ENCODE measurements at places on chromosomes 3 and 15.

GRCh38 chr15:96448923-96449322, 118.4 kb downstream of the NR2F2 start:
- DNase-seq, result no peak

DNA sequence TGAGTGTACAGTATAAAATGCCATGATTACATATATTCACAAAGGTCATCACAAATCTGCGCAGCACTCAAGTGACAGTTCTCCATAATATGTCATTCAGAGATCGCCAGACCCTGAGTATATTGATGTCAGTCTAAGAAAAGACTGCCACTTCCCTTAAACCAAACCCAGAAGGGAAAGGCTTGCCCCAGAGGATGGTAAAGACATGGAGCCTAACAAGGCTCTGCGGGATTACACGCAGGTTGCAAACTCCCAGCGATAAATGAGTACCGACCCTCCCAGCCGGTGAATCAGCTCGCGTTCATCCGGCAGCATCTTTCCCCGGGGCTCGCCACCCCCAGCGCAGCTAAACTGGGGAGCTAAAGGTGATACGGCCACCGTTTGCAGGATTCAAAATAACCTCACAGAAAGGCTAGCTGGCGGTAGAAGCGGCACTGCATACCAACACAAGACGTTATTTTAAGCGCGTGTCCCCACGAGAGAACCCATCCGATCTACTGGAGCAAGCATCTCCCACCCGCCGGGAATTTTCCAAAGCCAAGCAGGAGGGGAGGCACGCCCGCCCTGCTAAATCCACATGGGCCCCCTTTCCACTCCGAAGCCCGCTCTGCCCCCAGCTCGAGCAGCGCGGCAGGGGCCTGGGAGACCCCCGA, 643 bp downstream of the MYO5A start:
- DNase-seq, result no peak

- DNase-seq, result no peak
These were observed 7.7 kb downstream of the CXCR6 start for GRCh38 chr3:45950686-45951600.

DNA sequence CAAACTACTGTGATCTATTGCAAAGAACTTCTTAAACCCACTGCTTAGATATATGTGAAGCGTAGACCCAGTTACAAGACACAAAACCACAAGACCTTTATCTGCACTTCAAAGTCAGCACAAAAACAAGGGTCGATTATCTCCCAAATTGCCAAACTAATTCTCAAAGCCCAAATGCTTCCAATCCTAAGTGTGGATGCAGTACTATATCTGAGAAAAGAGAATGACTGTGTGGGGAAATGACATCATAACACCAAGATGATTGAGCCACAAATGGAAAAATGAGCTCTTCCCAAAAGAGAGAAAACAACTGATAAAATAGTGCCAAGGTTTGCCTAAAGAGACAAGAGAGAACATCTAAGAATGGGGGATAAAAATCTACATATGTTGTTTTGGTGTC, 86.2 kb downstream of the MEIS2 start:
- no peak for DNase-seq

DNA sequence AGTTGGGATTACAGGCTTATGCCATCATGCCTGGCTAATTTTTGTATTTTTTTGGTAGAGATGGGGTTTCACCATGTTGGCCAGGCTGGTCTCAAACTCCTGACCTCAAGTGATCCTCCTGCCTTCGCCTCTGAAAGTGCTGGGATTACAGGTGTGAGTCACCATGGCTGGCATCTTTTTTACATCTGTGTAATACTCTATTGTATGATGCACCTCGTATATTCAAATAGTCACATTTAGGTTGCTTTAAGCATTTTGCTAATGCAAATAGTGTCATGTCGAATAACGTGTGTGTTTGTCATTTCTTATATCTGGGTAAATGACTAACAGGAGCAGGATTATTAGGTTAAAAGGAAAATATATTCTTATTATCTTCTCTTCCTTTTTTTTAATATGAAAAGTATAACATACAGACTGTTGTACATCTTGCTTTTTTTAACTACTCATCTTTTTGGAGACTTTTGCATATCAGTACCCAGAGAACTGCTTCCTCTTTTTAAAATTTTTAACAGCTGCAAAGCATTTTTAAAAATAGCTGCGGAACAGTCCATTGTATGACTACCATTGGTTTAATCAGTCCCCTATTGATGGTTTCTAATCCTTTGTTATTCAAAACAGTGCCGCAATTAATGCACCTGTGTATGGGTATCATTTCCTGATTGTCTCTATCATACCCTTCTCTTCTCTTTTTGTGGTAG, 13.4 kb downstream of the SCAMP5 start:
- no peak for DNase-seq

GRCh38 chr15:70297465-70298058, 199.8 kb upstream of the TLE3 start:
- no peak for DNase-seq

GRCh38 chr15:86706813-86707212, 627.1 kb downstream of the AGBL1 start:
- DNase-seq, result no peak

- DNase-seq, result no peak
These were observed 13.0 kb downstream of the PHLDB2 start for GRCh38 chr3:111871809-111872623.

- peak; percentile 74 for DNase-seq
These were observed at the start of the genes EAF1 and METTL6 for GRCh38 chr3:15427182-15427880. Gene EAF1, plus strand, starts transcription at chr3:15427598. Its CDS starts 182 bp downstream, at chr3:15427780. Gene METTL6, minus strand, starts transcription at chr3:15427544. Its CDS starts 1,033 bp downstream, at chr3:15426511.

DNA sequence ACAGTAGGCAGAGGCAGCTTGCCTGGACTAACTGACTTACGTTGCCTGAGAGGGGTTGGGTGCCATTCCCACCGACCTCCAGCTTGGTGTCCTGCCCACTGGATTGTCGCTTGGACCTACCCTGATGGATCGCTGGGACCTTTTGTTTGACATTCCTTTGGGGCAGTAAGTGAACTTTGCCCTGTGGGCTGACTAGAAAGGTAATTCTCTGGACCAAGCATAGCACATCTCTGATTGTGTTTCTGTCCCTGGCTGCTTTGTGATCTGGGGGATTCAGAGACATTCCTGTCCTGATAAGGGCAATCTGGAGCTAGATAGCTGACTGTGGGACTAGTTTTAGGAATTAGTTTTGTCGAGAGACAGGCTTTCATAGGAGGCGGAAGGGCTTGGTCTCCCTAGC, 19.5 kb upstream of the IFT57 start:
- DNase-seq, result no peak

GRCh38 chr3:63513791-63514190, 138.7 kb upstream of the SNTN start:
- no peak for DNase-seq

DNA sequence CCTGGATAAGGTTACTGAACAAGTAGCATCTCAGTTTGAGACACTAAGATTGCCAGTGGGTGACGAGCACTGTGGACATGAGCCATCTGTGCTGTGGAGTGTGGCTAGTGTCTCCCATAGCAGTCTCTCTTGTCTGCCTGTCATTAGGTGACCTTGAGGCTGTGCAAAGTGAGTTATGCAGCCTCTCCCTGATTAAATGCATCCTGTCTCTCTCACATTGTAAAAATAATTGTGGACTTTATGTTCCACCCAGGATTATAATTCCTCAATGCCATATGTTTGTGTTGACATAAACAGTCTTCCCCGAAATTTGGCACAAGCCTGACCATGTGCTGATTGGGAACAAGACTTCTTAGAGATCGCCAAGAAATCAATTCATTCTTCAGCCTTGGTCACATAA, 168.9 kb downstream of the MYRIP start:
- no peak for DNase-seq

- DNase-seq, result no peak
These were observed 135.1 kb downstream of the RBPMS2 start for GRCh38 chr15:64640146-64640871.

DNA sequence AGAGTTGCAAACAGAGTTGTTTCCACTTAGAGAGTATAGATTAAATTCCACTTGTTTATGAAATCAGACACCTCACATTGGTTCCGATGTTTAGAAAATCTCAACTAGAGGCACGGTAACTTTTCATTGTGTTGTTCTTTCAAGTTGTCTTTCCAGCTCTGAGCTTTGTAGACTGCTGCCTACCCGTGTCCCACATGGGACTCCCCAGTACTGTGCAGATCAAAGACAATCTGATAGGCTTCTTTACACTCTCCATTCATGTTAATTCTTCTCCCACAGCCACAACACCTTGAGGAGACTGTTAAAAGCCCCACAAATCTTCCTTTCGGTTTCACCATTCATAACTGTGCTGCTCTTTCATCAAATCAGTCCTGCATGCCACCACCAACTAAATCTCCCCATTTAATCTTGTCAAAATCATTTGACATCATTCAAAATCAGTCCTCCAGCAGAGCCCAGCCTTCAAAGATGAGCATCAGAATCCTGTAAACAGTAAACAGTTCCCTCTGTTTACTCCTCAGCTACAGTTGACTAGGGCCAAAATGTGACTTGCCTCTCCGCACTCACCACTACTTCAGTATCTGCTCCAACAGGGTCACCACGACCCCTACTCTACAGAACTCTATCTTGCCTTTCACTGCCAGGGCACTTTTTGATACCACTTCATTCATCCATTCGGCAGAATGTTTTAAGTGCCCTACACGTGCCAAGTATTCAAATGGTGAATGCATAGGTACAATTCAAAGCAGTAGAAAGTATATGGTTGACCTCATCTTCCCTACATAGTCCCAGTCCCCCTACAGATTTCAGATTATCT, 8.3 kb downstream of the ANXA2 start:
- DNase-seq, result no peak

DNA sequence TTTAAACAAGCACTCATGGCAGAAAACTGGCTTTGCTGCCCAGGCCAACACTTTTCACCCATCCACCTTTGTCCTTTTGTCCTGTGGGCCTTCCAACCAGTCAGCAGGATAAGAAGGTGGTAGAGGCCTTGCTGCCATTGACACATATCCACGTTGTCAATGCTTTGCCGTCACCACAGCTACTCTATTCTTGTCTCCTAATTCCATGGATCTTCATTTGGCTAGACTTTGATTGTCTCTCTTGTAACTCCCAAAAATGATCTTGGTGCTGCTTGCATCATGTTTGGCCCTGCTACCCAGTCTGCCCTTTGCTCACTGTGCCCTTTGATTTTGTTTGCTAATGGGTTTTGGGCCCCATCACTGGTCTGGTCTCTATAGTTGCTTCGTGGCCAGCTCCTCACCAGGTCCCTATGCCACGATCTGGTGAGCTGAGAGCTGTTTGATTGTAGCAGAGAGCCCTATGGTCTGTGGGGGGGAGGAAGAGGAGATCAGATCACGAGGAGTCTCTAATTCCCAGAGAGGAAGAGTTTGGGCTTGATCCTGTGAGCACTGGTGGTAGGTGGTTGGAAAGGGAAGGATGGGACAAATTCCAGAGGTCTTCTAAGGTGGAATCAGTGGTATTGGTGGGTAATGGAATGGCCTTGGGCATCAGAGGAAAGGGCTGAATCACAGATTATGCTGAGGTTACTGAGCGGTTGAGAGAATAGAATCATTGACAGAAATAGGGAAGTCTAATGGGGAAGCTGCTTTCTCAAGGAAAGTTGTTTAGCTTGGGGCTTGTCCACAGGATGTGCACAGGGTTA, 40.3 kb downstream of the ABHD2 start:
- DNase-seq, result no peak

DNA sequence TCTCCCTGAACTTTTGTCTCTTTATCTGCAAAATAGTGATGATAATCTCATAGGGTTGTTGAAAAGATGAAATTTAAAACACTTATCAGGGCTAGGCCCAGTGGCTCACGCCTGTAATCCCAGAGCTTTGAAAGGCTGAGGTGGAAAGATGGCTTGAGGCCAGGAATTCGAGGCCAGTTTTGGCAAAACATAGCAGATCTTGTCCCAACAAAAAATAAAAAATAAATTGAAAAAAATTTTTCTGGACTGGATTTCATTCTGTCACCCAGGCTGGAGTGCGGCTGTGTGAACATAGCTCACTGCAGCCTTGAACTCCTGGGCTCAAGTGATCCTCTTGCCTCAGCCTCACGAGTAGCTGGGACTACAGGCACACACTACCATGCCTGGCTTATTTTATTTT, 29.6 kb downstream of the LMLN start:
- no peak for DNase-seq

DNA sequence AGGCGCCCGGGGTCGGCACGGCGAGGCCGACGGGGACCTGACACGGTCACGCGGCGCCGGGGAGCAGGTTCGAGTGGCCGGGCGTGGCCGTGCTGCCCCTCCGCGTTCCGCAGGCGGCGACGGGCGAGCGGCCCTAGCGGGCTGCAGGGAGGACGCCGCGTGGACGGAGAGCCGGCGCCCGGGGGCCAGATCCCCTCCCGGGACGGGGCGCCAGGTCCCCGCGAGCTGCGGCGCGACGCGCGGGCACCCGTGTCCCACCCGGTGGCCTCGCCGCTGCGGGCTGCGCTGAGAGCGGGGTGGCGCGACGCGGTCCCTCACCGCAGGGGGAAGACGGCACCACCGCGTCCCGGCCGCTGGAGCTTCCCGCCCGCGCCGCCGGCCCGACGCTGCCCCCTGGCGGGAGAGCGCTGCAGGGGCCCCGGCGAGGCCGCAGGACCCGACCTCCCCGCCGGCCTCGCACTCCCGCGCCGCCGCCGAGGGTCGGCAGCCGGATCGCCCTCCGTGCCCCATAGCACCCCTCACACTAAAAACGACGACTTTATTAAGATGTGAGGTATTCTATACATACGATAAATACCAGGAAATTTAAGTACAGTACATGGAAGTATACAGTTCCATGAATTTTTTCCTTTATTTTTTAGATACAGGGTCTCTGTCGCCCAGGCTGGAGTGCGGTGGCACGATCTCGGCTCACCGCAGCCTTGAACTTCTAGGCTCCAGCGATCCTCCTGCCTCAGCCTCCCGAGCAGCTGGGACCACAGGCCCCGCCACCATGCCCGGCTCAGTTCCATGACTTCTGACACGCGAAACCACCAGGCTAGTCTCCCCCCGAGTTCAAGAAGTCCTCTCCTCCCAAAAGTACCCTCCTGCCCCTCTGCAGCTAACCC, 1.3 kb upstream of the PIGZ start:
- DNase-seq, result peak; percentile 70

- DNase-seq, result no peak
These were observed 105.3 kb upstream of the ACP3 start for GRCh38 chr3:132211896-132212295.

DNA sequence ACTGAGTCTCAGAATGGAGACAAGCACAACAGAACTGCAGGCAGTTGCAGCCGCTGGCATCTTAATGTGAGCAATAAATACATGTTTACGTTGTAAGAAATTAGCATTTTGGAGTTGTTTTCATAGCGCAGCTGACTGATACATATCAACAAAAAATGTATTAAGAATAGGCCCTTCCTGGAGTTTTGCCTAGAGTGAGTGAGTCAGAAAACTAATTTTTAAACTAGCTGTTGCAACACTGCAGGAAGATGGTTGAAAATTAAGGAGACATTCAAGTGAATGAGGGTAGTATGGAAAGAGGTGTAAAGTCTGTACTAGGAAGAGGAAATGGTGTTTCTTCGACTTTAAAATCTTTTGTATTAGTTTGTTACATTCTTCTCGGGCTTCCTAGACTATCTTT, 39.6 kb upstream of the TIMP4 start:
- no peak for DNase-seq

Measured in NCI-H774 (cell line).